ENCODE measurements at places on chromosomes 7 and 10. TPM values are rescaled to one million over a fixed set of nuclear protein-coding genes. Genes with fewer than 3 reads are reported as not detected.

AOAH gene
- total RNA-seq: not detected

NODAL gene
- not detected for total RNA-seq

RNF32 gene
- total RNA-seq: 0.23 TPM

OR2F1 gene
- not detected for total RNA-seq

SLC18A3 gene
- not detected for total RNA-seq

TMEM130 gene
- total RNA-seq: not detected

All from dermis blood vessel endothelial cell (primary cell).